Frontal cortex (tissue), 4 donors: ENCODE measurements at places on chromosomes 2 and 18.

DNA sequence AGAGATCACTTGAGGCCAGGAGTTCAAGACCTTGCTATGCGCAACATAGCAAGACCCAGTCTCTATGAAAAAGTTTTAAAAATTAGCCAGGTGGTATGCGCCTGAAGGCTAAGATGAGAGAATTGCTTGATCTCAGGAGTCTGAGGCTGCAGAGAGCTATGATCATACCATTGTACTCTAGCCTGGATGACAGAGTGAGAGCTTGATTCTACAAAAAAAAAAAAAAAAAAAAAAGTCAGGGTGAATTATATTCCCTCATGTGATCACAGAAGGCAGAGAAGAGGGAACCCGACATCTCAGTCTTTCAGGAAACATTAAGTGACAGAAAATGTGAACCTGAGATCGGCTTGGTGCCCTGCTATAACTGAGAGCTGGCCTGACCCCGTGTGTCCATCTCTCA is 171.2 kb upstream of the MSH6 start:
- no peak for DNase-seq

DNA sequence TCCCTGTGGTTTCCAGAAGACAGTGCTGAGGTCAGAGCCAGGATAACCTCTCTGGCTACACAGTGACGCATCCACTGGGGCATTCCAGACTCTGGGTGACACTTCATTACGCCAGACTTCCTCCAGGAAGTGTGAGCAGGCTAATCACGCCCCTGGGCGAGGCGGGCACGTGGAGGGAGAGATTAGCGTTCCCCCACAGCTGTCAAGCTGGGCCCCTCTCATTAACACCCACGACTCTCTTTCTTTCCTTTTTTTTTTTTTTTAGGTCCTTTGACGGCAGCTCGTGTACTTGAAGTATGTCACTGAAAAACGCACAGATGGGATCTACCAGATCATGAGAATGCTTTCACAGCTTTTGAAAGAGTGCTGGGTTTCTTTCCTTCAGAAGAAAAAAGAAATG is 274.6 kb downstream of the AFF3 start:
- DNase-seq, result peak; percentile 27

GRCh38 chr18:7436166-7436565 is 130.9 kb upstream of the PTPRM start:
- DNase-seq, result no peak

DNA sequence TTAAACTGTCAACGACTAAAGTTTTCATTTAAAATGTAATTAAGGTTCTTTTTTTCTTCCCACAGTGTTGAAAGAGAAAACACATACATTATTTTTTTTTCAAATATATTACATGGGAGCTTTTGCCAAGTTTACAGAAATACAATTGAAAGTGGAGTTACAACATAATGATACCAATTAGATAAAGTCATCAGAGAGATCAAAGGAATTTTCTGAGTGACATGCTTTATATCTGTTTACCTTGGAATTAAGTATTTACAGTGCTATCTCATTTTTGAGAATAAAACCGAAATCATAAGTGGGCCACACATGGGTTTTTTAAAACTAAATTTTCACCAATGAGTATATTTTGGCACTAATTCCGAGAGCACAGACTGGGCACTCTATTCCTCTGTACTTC is 165.2 kb downstream of the RAPGEF4 start:
- no peak for DNase-seq

GRCh38 chr18:54952026-54952425 is 7.2 kb downstream of the CCDC68 start:
- DNase-seq, result no peak

DNA sequence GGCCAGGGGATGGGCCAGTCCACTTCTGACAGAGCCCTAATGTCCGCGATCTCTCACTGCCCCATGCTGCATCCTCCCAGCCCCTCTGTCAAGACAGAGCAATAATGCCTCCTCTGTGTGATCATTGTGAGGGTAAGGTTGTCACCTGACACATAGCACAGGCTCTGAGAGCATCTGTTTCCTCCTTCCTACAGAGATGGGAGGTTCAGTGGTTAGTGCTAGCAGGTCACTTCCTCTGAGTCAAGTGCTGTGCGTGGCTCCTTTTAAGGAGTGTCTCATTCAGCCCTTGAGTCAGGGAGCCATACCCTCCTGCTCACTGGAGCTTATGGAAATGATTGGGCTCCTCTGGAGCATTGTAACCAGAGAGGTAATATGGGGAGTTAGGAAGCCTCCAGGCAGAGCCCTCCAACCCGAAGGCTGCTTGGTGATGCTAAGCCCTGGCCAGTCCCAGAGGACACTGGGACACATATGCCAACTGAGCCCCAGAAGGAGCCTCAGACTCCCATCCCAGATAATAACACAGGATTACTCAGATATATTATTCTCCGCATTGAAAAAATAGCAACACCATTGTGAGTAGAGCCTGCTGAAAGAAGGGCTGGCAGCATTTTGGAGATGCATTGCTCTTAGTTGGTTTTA is 189.0 kb downstream of the GALNT1 start:
- DNase-seq, result no peak

DNA sequence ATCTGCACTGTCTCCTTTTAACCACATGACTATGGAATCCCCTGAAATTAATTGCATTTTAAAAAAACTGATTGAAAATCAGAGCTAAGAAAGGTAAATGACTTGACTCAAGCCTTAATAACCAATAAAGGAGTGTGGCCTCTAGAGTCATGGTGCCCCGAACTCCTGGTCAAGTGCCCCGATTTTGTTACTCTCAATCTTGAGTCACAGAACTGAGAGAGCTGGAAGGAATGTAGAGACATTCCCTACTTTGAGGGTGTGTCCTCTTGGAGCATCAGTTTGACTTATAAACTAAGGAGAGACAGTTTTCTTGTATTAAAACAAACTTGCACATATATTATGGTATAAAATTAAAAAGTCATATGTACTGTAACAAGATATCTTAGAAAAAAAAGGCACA is 2.4 kb downstream of the WDR43 start:
- no peak for DNase-seq

- no peak for DNase-seq
Observed at GRCh38 chr18:75654386-75654785, 226.9 kb upstream of the SMIM21 start.

GRCh38 chr2:45614871-45615415 is 3.9 kb upstream of the SRBD1 start:
- no peak for DNase-seq

GRCh38 chr18:55509631-55510324 is 78.2 kb downstream of the TCF4 start:
- no peak for DNase-seq

- DNase-seq, result no peak
Observed at GRCh38 chr2:46416739-46417403, 62.5 kb upstream of the TMEM247 start.

DNA sequence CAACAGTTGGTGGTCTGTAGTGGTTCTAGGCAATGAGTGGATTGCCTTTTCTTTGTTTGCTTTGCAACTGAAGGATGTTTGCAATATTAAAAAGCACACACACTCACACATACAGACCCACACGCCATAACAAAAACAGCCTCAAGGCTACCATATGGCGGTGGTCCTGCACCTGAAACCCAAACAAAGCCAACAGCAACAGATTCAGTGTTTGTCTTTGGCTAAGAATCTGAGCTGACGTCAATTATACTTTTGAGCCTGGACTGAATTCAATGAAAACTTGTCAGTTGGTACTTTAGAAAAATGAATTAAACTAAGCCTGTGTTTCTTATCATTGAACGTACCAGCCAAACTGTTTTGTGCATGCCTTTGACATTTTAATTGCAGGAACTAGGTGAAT is 65.0 kb upstream of the NYAP2 start:
- DNase-seq, result no peak

DNA sequence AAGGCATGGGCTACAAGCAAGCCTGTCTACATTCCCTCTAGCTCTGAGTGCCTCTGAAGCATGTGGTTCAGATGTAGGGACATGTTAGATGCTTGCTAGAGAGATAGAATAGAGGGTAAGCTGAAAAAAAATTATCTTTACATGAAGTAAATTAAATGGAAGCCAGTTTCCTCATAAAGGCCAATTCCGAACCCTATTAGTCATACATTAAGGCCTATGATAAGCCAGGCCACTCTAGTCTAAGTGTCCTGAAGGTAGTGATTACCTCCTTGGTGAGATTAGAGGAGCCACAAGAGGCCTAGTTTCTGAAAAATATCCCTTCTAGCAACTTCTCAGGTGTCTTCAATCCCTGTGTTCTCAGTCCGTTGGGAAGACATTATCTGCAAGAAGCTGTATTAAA is 72.4 kb upstream of the NPAS2 start:
- DNase-seq, result no peak

DNA sequence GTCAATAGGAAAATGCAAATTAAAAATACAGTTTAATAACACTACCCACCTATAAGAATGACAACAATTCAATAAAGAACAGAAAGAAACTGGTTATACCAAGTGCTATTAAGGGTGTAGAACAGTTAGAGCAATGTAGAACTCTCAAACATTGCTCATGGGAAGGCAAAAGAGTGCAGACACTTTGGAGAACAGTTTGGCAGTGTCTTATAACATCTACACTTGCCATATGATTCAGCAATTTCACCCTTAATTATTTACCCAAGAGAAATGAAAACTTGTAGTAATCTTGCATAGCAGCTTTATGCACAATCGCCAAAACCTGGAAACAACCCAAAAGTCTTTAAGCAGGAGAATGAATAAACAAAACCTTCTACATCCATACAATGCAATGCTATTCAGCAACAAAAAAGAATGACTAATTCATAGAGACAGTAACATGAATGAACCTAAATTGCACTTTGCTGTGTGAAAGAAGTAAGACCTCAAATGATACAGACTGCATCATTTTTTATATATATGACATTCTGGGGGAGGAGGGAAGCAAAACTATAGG is 455.2 kb downstream of the THSD7B start:
- DNase-seq, result no peak

DNA sequence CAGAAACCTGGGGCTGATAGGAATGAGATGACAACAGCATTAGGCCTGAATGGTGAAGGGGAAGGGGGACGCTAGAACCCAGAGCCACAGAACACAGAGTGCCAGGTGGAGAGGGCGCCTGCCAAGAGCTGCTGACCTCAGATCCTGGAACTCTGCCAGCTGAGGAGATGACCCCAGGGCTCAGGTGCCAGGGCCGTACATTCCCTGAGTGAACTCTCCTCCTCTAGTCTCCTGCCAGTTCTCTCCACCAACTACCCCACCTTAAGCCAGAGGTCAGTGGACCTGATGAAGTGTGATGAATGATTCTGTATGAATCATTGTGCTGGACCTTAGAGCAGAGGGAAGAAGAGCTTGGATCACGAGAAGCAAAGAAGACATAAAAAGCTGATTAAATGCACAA is 1582.2 kb upstream of the ACVR2A start:
- no peak for DNase-seq

- no peak for DNase-seq
Observed at GRCh38 chr2:207334624-207335371, 169.1 kb upstream of the KLF7 start.

- DNase-seq, result no peak
Observed at GRCh38 chr2:227592694-227593387, 5.9 kb upstream of the SCYGR2 start.

GRCh38 chr2:10566018-10566417 is 117.9 kb upstream of the ODC1 start:
- no peak for DNase-seq

GRCh38 chr2:117832905-117833613 is 18.6 kb downstream of the DDX18 start:
- no peak for DNase-seq

GRCh38 chr18:56556907-56557306 is 81.5 kb downstream of the TXNL1 start:
- no peak for DNase-seq

- no peak for DNase-seq
Observed at GRCh38 chr2:16763056-16763455, 97.4 kb upstream of the CYRIA start.

DNA sequence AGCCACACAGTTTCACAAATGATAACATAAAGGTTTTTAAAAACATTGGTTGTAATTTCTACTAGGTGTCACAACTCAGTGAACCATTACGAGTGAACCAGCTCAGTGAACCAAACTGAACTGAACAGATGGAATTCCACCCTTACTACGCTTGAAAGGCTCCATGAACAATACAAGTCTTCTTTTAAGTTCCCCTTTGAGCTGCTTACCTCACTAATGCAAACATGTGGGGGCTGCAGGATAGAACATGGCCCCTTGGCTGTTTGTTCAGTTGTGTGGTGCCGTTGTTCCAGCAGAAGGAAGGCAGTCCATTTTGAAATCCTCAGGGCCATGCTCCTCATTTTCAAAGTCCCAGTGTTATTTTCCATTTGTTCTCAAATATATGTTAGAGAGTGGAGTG is 30.7 kb upstream of the KLHL14 start:
- DNase-seq, result no peak

- DNase-seq, result no peak
Observed at GRCh38 chr2:143398781-143399180, 269.6 kb downstream of the ARHGAP15 start.

- no peak for DNase-seq
Observed at GRCh38 chr2:46392561-46393346, 86.6 kb upstream of the TMEM247 start.

DNA sequence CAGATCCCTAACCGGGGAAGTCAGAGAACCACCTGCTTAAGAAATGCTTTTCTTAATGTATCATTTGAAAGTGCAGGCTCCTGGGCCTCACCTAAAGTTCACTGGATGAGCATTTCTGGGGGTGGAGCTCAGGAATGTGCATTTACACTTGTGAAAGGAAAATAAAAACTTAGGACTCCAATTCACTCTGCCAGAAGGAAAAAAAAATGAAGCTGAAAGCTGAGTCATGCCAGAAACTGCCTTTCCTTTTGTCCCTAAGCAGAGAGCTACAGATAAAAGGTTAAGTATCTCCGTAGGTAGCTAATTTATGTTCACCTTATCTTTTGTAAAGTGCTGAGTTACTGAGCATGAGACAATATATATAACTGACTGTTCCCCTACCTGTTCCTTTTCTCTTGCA is 229.5 kb upstream of the MEX3C start:
- DNase-seq, result no peak

DNA sequence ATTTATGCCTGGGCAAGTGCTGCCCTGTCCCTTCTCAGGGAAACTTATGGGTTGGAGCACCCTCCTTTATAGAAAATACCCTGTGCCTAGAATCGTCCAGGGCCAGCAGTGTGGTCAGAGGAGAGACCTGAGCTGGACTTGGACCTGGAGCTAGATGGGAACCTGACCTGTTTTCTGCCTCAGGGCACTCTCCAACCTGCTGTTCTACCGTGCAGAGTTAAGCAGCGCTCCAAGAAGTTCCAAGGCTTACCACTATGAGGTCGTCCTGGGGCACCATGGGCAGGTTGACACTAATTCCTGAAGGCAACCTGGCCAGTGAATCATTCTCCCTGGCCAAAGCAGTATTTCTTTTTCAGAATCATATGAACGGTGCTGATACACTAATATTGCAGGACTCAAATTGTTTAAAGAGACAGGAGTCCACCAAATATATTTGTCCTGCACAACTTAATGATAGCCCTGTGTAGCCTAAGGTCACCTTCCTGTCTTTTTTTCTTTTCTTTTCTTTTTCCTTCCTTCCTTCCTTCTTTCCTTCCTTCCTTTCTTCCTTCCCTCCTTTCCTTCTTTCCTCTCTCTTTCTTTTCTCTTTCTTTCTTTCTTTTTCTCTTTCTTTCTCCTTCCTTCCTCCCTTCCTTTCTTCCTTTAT is 455.4 kb upstream of the HNMT start:
- no peak for DNase-seq

GRCh38 chr2:37616677-37617005 is 54.8 kb downstream of the CDC42EP3 start:
- no peak for DNase-seq
